ENCODE measurements at places on chromosomes 1 and 21.

- no peak for DNase-seq
Observed at GRCh38 chr1:241551759-241552638, 19.8 kb downstream of the KMO start.

GRCh38 chr1:225750420-225750819 is 27.2 kb upstream of the SRP9 start:
- DNase-seq = no peak

- peak; percentile 50 for DNase-seq
Observed at GRCh38 chr21:37412603-37413360, 46.2 kb downstream of the DYRK1A start.

DNA sequence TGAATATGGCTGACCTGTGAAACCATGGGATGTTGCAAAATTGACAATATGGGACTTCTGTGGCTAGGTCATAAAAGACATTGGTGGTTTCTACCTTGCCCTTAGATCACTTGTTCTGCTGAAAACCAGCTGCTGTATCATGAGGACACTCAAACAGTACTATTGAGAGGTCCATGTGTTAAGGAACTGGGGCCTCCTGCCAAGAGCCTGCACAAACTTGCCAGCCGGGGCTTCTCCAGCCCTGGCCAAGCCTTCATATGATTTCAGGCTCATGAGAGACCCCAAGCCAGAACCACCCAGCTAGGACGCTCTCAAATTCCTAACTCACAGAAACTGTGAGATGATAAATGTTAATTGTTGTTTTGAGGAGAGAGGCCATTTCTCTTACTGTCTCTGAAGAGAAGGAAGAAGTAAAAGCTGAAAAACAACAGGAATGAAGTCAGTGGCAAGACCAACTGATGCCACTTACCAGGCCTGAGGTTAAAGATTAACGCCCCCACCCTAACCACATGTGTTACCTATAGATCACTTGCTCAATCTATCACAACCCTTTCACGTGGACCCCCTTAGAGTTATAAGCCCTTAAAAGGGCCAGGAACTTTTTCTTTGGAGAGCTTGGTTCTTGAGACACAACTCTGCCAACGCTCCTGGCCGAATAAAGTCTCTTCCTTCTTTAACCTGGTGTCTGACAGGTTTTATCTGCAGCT is 3.9 kb upstream of the PITHD1 start:
- no peak for DNase-seq

- no peak for DNase-seq
Observed at GRCh38 chr1:150613061-150613920, 16.1 kb downstream of the ENSA start.
